ENCODE measurements at places on chromosomes 11 and 22. TPM values are rescaled to one million over a fixed set of nuclear protein-coding genes. Genes with fewer than 3 reads are reported as not detected.
A peak's percentile ranks its signal among the peaks of the same experiment; 100 is the strongest.

GRCh38 chr11:37108436-37109285 is 510.6 kb upstream of the RAG2 start:
- no peak for DNase-seq

The RASSF7 gene
- total RNA-seq: 4.4 TPM

The DLG2 gene
- 5.9 TPM for total RNA-seq

GRCh38 chr11:27995083-27995482 is 112.9 kb downstream of the KIF18A start:
- DNase-seq: no peak

GRCh38 chr11:71577469-71578004 is 5.1 kb downstream of the KRTAP5-11 start:
- no peak for DNase-seq

DNA sequence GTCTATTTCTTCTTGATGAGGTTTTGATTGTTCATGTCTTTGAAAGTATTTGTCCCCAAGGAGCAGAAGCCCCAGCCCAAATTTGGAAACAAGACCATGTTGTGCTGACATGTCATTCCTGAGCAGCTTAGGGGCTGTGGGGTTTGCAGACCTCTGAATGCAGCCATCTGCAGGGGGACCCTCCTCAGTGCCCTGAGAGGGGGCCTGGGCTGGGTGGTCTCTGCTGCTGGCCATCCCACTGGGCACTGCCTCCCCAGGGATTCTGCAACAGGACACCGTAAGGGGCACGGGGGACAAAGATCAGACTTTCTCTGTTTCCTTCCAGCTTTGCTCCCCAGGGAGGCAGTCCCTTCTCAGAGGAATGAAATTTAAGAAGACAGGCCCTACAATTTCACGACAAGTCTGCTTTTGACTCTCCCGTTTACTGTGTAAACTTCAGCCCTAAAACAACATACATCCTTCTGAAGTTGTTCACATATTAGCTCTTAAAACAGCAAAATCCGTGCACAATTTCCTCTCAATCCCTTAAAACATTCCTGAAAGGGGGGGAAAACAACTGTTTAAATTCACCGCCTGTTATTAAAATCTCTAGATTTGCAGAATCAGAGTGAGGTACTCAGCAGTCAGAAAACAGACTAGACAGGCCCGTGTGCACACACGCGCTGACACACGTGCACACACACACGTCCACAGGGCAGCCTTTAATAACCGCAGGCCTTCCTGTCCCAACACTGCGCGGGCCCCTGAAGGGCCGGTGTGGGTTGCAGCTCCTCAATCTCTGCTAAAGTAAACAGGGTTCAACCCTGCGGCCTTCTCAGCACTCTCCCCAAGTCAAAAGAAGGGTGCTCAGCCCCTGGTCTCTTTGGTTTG is 109.8 kb downstream of the KCNQ1 start:
- no peak for DNase-seq

The CNIH2 gene
- not detected for total RNA-seq

DNA sequence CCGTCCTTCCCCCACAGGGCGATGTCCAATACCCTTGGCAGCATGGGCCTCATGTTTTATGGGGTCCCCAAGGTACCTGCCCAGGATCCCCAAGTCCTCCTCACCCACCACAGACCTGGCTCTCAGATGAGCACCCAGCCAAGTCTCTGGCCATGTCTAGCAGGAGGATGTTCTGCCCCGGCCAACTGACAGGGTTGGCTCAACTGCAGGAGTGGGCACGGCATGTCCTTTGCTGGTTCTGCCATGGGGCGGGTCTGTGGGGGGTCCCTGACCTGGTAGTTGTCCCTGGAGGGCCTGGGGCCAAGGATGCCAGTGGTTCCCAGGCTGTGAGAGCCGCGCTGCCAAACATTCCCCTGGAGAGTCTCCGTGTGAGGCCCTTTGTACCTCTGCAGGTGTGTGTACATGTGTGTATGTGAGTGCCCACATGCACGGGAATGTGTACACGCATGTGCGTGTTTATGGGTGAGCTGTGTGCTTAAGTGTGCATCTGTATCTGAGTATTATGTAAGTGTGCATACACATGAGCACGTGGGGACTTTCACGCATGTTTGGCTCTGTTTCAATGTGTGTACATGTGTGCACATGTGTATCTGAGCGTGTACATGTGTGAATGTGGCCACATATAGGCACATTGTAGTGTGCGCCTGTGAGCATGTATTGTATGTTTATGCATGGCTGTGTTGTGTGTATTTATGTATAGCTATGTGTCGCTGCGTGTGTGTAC is 85.5 kb downstream of the KCNQ1 start:
- DNase-seq: peak; percentile 10

DNA sequence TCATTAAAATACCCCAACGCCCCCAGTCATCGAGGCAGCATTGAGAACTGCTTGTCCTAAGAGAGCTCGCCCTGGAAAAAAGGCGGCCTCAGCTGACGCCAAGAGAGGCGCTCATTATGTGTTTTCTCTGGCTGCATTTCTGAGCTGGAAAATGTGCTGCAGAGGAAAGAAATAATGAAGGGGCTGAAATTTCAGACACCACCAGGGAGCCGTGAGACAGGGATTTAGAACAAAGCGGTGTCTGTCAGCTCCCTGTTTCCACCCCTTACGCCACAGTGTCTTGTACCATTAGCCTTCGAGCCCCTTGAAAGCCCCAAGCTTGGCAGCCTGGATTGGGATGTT is 14.4 kb downstream of the USH1C start:
- peak; percentile 41 for DNase-seq

- DNase-seq: no peak
Observed at GRCh38 chr11:6617315-6617781, 1.9 kb downstream of the TPP1 start.

The OR5A1 gene
- not detected for total RNA-seq

DNA sequence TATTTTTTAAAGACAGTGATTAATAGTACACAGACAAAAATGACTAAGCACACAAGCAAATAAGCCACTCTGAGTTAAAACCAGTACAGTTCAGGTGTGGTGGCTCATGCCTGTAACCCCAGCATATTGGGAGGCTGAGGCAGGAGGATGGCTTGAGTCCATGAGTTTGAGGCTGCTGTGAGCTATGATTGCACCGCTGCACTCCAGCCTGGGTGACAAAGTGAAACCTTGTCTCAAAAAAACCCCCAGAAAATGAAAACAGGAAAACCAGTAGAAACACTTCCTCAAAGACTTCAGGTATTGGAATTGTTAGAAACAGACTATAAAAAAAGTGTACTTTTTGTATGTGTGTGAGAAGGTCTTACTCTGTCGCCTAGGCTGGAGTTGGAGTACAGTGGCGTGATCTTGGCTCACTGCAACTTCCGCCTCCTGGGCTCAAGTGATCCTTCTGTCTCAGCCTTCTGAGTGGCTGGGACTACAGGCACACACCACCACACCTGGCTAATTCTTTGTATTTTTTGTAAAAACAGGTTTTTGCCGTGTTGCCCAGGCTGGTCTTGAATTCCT is 33.0 kb downstream of the PPP6R2 start:
- no peak for DNase-seq

The GLB1L2 gene
- 0.91 TPM for total RNA-seq

DNA sequence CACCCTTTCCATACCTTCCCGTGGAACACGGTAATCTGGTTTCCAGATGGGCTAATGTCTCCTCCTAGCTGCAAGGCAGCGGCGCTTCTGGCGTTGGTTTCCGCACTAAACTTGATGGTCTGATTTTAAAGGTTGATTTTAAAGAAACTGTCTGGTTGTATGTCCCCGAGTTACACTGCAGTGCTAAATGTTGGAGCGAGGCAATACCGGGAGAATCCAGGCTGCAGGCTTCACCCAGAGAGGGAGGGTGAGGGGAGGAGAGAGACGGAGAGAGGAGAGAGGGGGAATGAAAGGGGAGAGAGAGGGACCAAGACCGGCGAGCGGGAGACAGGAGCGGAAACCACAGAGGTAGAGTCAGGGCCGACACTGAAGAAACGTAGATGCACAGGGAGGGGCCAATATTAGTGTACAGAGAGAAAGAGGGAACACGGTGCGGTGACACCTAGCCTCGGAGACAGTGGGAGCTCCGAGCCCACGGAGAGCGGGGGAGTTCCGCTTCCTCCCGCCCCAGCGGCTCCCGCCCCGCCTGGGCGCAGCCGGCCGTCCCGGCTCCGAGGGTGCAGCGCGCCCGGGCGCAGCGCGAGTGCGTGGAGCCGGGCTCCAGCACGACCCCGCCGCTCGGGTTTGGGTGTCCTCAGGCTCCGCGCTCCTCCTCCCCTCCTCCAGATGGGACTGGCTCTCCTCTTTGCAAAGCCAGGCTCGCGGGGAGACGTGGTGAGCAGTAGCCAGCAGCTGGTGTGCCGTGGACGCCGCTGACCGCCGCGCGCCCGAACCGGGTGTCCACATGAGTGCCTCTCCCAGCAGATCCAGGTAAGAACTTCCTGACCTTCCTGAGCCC is 71.9 kb upstream of the GRAMD1B start:
- no peak for DNase-seq

The SLCO2B1 gene
- total RNA-seq: 49.0 TPM

GRCh38 chr11:108866781-108867180 is 201.9 kb downstream of the DDX10 start:
- no peak for DNase-seq

GRCh38 chr11:131670876-131671275 is 300.5 kb downstream of the NTM start:
- DNase-seq: no peak

GRCh38 chr11:7927635-7928034 is 3.4 kb downstream of the OR10A6 start:
- no peak for DNase-seq

The TLCD5 gene
- total RNA-seq: 15.6 TPM

The MYO7A gene
- total RNA-seq: 7.5 TPM

DNA sequence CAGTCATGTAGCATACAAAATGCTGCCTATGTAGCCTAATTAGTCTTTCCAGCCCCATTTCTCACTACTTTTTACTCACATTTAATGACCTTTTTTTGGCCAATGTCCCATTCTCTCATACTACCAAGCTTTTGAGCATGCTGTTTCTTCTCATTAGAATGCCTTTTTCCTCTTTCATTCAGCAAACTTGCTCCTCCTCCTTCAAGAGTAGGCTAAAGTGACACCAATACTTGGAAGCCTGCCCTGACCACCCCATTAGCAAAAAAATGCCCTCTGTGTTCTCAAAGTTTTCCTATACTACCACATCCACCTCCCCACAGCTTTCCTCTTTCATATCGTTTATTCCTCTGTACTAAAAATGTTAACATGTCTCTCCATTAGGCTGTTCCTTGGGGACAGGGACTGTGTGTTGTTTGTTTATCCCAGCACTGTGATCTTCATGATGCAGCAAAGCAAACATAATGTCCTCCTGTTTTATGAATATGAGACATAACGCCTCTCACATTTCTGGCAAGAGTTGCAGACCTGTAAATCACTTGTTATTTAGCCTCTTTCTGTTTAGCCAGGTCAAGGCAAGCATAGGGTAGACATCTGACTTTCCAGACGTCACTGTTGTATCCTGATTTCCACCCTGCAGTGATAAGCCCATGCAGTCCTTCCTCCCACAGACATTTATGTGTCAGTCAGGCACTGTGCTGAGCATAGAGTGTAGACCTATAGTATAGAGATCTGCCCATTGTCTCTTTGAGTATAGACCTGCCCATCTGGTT is 62.0 kb upstream of the UCP3 start:
- no peak for DNase-seq

DNA sequence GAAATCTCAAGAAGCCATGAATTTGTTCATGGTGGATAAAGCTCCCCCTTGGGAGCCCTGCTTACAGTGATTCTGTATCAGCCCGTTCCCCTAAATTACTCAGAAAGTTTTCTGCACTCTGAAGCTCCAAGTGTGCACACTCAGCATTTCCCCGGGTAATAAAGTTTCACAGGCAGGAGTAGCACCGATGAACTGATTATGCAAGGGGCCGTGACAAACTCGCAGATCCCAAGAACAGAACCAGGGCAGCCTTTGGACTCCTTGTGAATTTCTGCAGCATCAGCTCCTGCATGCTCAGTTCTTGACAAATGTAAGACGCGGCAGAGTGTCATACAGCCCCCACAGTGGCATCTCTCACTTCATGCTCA is 73.5 kb downstream of the COMMD9 start:
- no peak for DNase-seq

DNA sequence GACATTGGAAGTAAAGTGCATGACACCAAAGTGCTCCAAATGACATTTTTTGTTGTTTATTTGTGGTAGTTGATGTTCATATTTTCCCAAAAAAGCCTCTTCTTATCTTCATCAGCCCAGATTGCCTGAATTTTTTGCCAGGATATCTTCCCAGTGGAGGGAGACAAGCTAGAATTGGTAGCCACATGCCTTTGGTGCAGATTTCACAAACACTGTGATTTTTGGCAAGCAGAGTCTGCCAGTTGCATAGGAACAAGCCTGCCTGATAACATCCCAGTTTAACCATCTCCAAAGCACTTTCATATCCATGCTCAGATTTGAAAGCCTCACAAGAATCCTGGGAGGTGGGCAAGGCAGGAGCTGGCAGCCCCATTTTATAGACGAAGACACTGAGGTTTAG is 102.3 kb upstream of the SYT13 start:
- DNase-seq: no peak

DNA sequence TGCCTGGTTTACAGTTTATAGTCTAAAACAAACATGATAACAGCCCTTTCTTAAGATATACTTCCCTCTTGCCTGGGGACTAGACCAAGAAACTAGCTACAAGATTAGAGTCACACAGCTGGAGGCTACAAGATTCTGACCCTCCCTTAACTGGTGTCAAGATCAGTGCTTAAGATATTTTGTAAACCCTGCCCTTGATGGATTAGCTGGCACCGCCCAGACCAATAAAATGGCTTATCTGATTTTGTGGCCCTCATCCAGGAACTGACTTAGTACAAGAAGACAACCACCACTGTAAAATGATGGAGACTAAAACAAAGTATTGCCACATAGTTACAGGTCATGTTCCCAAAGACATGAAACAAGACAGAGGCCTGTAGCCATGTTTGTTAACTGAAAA is 53.4 kb downstream of the FAM181B start:
- no peak for DNase-seq

- DNase-seq: no peak
Observed at GRCh38 chr22:24028533-24028932, 17.4 kb downstream of the CABIN1 start.

DNA sequence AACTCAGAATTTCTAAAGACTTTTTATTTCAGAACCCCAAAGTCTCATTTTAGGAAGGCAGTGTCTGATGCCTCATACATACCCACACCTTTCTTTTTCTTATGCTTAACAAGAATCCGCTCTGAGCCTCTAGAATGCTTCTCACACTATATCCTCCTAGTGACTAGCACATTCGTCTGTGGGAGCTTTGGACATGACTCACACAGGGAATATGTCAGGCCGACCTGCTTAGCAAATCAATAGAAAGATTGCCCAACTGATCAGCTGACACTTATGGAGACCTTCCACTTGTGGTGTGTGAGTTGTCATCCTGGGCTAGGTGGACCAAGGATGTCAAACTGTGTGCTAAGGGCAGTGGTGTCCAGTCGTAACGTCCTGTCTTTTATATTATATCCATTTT is 129.9 kb upstream of the TTC12 start:
- no peak for DNase-seq

DNA sequence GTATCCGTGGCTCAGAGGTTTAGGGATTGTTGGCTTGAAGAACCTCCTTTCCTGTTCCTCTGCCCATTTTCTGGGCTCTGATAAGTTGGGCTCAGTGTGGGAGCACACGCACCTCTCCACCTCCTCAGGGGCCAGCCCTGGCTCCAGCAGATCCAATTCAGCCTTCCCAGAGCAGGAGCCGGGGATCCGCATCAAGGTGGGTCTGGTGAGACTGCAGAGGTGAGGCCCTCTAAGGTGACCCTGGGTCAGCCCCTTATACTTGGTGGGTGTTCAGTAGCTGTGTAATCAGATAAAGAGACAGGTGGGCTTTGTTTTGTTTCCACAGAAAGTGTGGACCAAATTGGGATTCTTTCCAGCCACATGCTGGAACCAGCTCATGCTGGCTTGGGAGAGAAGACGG is 1466.0 kb downstream of the TBC1D22A start:
- DNase-seq: no peak

- no peak for DNase-seq
Observed at GRCh38 chr11:90558328-90558865, 335.5 kb upstream of the CHORDC1 start.

The RGL4 gene
- not detected for total RNA-seq

Measured in left cardiac atrium (tissue), 4 donors.